ENCODE measurements at places on chromosomes 13 and 19.

GRCh38 chr13:111177081-111177711, 62.1 kb downstream of the ARHGEF7 start:
- DNase-seq, result peak; percentile 40

GRCh38 chr13:43782686-43783085, 4.1 kb downstream of the ENOX1 start:
- no peak for DNase-seq

- no peak for DNase-seq
These were observed 27.5 kb downstream of the ZNF507 start for GRCh38 chr19:32372726-32373517.

GRCh38 chr13:50200569-50200968, 185.3 kb downstream of the KCNRG start:
- DNase-seq, result no peak

GRCh38 chr13:74182491-74182890, 48.3 kb upstream of the KLF12 start:
- no peak for DNase-seq

- no peak for DNase-seq
These were observed 8.2 kb upstream of the LRCH1 start for GRCh38 chr13:46544811-46545210.

DNA sequence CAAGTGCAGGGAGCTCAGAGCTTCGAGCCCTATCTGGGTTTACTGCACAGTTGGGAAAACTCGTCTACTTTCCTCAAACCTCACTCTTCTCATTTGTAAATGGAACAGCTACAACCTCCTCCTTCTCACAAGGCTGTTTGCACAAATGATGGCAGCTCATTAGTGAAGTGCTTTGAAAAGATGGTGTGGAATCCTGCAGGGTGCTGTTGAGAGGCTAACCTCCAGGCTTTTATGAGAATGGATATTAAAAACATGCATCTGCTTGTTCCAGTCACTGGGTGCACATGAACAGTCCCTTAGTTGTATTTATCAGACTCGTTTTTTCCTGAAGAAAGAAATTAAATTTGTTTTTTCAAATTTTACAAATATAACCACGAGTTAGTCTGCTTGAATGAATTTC, 36.6 kb downstream of the PCDH8 start:
- DNase-seq, result no peak

GRCh38 chr19:17915940-17916593, 16.7 kb upstream of the CCDC124 start:
- no peak for DNase-seq

- DNase-seq, result no peak
These were observed 569 bp downstream of the DLEU7 start for GRCh38 chr13:50842990-50843256.

DNA sequence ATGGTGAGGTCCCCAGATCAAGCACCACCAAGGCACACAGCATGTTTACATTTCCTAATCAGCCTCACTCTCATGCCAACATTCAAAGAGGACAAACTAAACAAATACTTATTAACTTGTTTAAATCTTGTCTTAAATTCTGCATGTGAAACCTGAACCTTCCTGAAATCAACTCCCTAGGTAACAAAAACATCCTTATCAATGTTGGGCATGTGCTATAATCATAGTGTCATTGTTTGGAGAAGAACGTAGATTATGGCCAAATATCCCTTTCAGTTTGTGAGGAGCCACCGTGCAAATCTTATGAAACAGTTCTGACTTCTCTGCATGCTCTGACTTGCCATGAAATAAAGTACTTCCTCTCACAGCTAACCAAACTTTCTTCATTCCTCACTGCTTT, 123.8 kb downstream of the NDFIP2 start:
- no peak for DNase-seq

- peak; percentile 27 for DNase-seq
These were observed 1395.8 kb downstream of the EFNB2 start for GRCh38 chr13:105139380-105140285.

Data from substantia nigra (tissue), 51 donors.